ENCODE measurements at places on chromosomes 12 and 14. TPM values are rescaled to one million over a fixed set of nuclear protein-coding genes. Genes with fewer than 3 reads are reported as not detected.

Gene NKX2-1
- 0.26 TPM for total RNA-seq

Gene MYO1H
- not detected for total RNA-seq

Gene FGD4
- total RNA-seq = 75.6 TPM

Gene DNAL1
- 14.3 TPM for total RNA-seq

Gene SYNDIG1L
- 0.26 TPM for total RNA-seq

Gene DEGS2
- 149 TPM for total RNA-seq

Gene TBX5
- total RNA-seq = 0.20 TPM

Gene SIX6
- not detected for total RNA-seq
